ENCODE measurements at places on chromosomes 12 and 14. TPM values are rescaled to one million over a fixed set of nuclear protein-coding genes. Genes with fewer than 3 reads are reported as not detected.
A peak's percentile ranks its signal among the peaks of the same experiment; 100 is the strongest.

Gene DIO2
- total RNA-seq = 71.7 TPM

Gene BAZ2A
- 34.6 TPM for total RNA-seq

Gene ASCL1
- total RNA-seq = not detected

Gene ACSM4
- total RNA-seq = not detected

Gene SCN8A
- total RNA-seq = 2.1 TPM

Gene TTC9
- total RNA-seq = 4.2 TPM

Gene CLEC1A
- 2.7 TPM for total RNA-seq

Gene RFX4
- 0.21 TPM for total RNA-seq

Gene LRRC10
- total RNA-seq = not detected

Gene CD4
- 3.7 TPM for total RNA-seq

GRCh38 chr12:104846056-104846767, 111.9 kb downstream of the SLC41A2 start:
- no peak for DNase-seq

GRCh38 chr12:75042125-75042524, 167.5 kb downstream of the KCNC2 start:
- no peak for DNase-seq

- DNase-seq = no peak
These were observed 72.0 kb downstream of the GCH1 start for GRCh38 chr14:54830650-54831049.

DNA sequence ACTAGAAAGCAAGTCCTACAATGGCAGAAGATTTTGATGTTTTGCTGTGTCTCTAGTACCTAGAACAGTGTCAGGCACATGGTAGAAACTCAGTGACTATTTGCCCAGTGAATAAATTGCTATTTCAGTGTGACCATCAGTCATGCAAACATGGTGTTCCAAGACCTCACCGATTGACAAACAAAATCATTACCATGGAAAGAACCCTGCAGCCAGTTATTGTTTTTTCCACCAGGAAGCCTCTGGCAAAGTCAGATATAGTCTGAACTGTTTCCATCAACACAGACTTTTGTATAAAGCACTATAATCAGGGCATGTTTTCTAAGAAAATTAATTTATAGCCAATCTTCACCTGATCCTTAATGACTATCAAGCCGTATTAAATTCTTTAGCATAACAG, 97.3 kb upstream of the RASSF8 start:
- DNase-seq = no peak

DNA sequence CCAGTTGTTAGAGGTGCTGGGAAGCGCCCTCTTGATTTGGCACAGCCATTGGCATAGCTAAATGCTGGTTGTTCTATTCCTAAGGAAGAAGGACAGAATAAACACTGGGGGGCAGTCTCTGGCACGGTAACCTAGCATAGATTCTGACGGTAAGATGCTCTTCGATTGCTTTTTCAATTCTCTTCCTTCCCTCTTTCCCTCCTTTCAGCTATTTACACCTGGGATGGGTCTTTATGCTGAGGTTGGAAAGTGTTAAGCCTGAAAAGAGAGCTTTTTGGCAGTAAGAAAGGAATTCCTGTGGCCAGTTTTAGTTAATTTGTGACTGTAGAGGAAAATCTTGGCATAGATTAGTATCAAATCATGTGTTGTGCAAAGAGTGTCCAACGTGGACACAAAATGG, 162.8 kb downstream of the SNAPC1 start:
- peak; percentile 14 for DNase-seq

- no peak for DNase-seq
These were observed 28.7 kb downstream of the COX8C start for GRCh38 chr14:93375673-93376156.

GRCh38 chr14:53062856-53063255, 90.3 kb downstream of the DDHD1 start:
- peak; percentile 89 for DNase-seq

- peak; percentile 46 for DNase-seq
These were observed 6.7 kb downstream of the VASH1 start for GRCh38 chr14:76767681-76768656.

- DNase-seq = no peak
These were observed 8.6 kb downstream of the ARHGEF40 start for GRCh38 chr14:21078726-21079125.

GRCh38 chr12:111927346-111927745, 85.3 kb downstream of the MAPKAPK5 start:
- no peak for DNase-seq

GRCh38 chr14:106879241-106879640, 1352.9 kb downstream of the TMEM121 start:
- DNase-seq = no peak

GRCh38 chr12:11204173-11204572, 17.4 kb upstream of the TAS2R42 start:
- DNase-seq = no peak

GRCh38 chr12:108704527-108704926, 26.8 kb downstream of the CORO1C start:
- DNase-seq = no peak

- no peak for DNase-seq
These were observed 13.1 kb downstream of the RERG start for GRCh38 chr12:15208140-15208539.

GRCh38 chr12:40692765-40693206, 547 bp downstream of the CNTN1 start:
- DNase-seq = peak; percentile 11

- DNase-seq = no peak
These were observed 5.1 kb upstream of the PCNX1 start for GRCh38 chr14:70902184-70902583.

DNA sequence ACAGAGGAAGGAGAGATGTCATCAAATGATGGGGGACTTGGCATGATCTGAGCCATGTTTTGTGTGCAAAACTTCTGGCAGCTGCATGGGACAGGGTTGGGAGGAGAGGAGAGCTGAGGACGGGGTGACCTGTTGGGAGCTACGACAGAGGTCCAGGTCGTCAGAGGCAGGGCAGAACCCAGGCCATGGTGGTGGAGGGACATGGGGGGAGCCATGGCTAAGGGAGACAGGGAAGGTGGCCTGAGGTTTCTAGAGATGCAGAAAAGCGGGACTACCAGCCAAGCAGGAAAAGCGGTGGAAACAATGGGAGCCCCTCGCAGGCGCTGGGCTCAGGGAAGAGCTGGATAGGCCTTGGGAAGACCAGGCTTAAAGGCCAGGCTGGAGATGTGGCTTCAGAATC, 88.3 kb downstream of the DICER1 start:
- no peak for DNase-seq

DNA sequence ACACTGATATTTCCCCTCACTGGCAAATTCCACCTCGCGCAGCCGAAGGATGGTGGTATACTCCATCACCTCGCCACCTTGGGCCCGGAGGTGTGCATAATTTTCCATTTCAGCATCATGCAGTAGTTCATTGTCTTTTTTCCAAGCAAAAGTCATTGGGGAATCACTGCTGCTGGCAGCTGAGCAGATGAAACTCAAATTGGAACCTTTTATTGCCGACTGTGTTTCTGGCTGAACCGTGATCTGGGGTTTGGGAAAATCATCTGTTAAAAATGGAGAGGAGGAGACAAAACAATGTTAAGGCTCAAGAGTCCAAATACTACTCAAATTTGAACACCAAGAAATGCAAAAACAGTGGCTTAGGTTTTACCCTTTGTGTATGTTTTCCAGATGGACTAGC, 39.7 kb downstream of the LRIG3 start:
- peak; percentile 53 for DNase-seq

DNA sequence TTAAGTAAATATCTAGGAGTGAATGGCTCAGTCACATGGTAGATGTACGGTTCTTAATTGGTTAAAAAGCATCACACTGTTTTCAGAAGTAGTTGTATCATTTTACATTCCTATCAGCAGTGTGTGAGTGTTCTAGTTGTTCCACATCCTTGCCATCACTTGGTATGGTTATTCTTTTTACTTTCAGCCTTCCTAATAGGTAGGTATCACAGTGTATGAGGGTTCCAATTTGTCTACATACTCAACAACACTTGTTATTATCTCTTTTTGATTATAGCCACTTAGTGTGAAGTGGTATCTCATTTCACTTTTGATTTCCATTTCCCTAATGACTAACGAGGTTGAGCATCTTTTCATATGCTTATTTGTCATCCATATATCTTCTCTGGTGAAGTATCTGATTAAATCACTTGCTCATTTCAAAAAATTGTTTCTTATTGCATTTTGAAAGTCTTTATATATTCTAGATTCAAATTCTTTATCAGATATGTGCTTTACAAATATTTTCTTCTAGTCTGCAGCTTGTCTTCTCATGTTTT, 3.5 kb upstream of the SPRYD3 start:
- DNase-seq = no peak

Data from tongue (tissue), 3 donors.